ENCODE measurements at places on chromosomes 7 and 10.
A peak's percentile ranks its signal among the peaks of the same experiment; 100 is the strongest.

- DNase-seq = no peak
Measured at GRCh38 chr10:110959379-110960332, 40.3 kb downstream of the SHOC2 start.

- DNase-seq = no peak
Measured at GRCh38 chr7:146956853-146957252, 840.3 kb downstream of the CNTNAP2 start.

- DNase-seq = no peak
Measured at GRCh38 chr10:97589479-97589878, at the start of gene C10orf62. TSS of gene C10orf62 (plus strand) at chr10:97589721. CDS start at chr10:97589898, 177 bp downstream.

GRCh38 chr7:104923010-104923421 lies 91.0 kb upstream of the KMT2E start:
- DNase-seq = peak; percentile 91

DNA sequence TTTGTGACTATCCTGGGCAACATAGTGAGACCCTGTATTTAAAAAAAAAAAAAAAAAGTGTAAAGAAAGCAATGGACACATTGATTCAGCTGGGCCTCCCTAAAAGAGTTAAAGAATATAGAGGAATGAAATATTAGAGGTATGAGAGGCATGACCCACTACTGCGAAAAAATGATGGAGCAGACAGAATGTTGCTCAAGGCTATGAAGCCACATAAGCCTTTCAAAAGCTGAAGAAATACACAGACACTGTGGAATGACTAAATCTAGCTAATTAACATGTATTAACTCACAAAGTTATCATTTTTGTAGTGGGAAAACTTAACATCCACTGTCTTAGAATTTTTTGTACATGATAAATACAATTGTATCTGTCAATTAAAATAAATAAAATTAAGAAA lies 107.3 kb downstream of the HGF start:
- no peak for DNase-seq

DNA sequence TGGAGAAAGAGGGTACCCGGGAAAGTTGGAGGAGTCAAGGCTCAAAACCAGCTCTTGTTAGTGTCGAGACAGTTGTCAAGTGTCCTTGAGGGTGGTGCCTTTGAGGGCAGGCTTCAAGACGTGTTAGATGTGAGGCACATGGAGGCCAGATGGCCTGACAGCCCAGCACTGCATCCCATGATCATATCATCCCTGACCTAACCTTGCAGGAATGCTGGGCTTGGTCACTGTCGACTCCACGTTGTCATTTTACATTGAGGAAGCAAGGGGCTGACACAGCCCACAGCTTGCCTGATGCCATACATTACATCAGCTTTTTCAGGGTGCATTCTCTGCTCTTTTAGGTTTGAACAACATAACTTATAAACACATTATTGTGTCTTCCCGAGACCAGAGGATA lies 114.1 kb downstream of the ABCA13 start:
- DNase-seq = no peak

DNA sequence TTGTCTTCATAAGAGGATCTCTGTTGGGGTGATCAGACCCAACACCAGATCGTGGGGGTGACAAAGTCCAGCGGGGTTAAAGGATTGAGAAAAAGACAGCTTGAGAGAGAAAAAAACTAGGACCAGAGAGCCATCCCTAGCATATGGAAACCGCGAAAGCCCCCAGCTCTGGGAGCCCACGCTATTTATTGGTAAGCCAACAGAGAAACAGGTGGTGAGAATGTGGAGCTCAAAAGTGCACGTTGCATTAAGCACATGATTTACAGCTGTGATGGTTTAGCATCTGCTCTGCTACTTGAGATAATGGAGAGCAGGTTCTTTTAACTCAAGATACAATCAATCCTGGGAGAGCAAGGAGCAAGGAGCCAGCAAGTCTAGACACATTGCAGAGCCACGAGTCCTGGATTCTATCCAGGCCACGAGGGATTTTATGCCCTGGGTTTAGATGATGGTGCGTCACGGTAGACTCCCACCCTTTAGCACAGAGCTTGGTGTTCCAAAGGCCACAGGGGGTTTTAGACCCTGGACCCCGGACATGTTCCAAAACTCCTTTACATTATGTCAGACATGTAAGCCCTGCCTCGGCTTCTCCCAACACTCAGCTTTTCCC lies 755.2 kb upstream of the SORCS1 start:
- no peak for DNase-seq

- DNase-seq = no peak
Measured at GRCh38 chr10:18737841-18738240, 78.6 kb downstream of the ARL5B start.

DNA sequence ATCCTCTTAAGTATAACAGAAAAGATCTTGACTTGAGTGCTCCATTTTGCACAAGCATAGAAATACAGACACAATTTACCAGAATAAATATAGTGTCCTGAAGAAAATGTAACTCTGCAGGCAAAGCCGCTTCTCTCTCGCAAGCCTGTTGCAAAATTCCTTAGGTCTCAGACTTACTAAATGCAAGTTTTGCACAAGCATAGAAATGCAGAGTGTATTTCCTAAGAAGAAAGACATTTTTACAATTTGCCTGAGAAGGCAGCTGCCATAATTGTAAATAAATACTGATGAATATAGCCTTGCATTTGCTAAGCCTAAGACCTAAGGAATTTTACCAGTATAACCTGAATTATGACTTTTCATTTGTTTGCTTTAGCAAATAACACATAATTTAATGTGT lies 67.1 kb downstream of the AGMO start:
- no peak for DNase-seq

- no peak for DNase-seq
Measured at GRCh38 chr10:58724781-58725180, 212.1 kb downstream of the BICC1 start.

DNA sequence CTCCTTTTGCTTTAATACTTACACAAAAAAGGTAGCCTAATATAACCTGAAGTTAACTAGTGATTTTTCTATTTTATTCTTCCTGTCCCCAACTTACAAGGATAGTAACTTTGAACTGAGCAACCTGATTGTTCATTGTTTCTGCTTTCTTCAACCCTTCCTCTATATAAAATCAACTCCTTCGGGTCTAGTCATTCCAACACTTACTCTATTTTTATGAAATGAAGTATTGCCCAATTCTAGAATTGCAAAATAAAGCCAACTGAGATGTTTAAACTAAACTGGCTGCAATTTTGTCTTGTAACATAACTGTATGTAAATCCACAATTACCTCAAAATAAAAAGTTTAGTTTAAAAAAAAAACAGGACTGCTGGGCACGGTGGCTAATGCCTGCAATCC lies 20.3 kb upstream of the DNA2 start:
- no peak for DNase-seq

GRCh38 chr10:132229834-132230556 lies 43.2 kb downstream of the DPYSL4 start:
- DNase-seq = no peak

DNA sequence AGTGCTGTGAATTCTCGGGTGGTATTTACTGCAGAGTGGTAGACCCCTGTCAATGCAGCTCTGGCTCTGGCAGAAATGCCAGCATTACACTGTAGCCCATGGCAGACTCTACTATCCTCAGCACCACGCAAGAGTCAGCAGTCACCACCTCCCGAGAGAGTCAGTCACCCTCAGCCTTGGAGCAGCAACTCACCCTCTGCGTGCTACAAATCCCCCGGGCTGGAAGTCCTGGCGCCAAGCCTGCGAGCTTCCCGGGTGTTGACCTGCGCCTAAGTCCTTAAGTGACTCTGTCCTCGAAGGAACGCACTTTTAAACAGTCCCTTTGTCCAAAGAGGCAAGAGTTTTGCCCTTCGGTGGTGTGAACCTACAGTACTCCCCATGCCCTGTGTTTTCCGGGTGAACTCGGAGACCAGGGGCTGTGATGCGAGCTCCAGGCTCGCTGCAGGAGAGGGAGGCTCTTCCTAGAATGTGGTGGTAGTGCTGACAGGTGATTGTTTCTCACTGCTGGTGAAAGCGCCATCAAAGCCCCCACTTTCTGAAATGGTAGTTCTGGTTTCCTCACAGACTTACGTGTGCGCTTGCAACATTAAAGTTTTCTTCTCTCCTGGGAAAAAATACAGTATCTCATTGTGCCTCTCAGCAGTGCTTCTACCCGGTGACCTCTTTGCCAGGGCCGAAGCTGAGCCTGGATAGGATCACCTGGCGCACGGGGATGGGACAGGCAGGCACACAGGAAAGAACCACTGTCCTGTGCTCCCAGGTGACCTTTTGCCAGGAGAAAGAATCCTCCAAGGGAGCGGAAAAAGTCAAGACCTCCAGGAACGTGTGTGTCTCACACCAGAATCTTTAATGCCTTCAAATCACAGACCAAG lies 33.1 kb upstream of the MBL2 start:
- DNase-seq = peak; percentile 9

DNA sequence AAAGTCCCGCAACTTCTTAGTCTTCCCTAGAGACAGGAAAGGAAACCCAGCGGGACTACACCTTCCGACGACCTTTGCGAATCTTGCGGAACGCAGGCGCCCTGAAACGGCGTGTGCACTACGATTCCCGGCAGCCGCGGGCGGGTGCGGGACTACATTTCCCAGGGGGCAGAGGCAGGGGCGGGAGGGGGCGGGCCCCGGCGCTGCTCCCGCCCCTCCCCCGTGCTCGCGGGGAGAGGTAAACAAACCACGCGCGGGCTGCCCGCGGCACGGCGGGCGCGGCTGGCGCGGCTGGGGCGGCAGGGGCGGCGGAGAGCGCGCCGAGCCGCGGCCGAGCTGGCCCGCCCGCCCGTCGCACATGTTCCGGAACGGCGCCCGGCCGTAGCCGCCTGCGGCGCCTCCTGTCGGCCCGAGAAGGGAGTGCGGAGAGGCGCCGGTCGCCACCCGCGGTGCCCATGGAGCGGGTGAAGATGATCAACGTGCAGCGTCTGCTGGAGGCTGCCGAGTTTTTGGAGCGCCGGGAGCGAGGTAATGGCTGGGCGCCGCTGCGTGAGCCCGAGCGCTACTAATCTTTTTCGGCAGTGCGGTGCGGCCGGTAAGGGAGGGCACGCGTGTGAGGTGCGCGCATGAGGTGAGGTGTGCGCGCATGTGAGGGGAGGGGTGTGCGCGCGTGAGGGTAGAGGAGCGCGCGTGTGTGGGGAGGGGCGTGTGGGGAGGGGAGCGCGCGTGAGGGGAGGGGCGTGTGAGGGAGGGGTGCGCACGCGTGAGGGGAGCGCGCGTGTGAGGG lies 18.5 kb downstream of the MXI1 start:
- peak; percentile 98 for DNase-seq

- no peak for DNase-seq
Measured at GRCh38 chr10:120205368-120206018, 251.5 kb upstream of the PLPP4 start.

DNA sequence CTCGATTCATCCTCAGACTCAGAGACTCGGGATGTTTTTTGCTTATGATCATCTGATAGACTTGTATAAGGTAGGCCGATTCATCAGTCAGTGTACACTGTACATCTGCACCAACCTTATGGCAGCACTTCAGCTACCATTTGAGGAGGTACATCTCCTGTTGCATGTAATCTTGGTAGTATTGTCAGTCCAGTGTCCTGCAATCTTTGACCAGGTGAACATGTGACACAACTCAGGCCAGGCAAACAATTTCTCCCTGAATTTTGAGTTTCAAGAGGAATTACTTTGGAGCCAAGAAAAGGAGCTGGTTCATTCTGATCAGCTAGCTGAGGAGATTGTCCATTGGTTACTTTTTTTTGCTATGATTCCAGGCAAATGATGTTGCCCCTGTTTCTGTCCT lies 19.7 kb upstream of the WASL start:
- DNase-seq = no peak

DNA sequence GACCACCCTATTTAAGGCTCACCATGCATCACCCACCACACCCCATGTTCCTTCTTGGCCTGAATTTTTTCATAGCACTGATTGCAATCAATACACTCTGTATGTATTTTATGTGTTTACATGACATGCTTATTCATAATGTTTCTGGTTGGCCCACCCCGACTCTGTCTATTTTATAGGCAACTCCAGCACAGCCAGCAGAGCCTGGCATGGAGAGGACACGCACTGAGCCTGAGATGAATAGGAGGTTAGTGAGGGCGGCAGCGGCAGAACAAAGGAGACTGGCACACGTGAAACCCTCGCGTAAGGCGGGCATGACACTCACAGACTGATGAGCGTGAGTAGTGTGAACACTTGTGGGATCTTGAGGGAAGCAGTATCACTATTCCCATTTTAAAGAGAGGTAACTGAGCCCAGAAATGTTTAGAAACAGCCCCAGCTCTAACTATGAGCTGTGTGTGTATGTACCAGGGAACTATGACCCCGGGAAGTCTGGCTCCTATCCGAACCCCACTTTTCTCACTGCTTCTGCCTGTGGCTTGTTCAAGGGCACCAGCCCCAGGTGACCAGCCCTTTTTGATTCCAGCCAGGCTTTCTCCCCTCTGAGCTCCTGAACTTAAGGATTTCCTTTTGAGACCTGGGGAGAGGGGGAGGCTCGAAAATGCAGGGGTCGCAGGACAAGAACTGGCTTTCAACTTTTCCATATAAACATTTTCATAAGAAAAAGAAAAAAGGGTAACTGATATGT lies 113.3 kb downstream of the ARHGAP22 start:
- no peak for DNase-seq

- DNase-seq = no peak
Measured at GRCh38 chr7:78690174-78690573, 763.3 kb downstream of the MAGI2 start.

DNA sequence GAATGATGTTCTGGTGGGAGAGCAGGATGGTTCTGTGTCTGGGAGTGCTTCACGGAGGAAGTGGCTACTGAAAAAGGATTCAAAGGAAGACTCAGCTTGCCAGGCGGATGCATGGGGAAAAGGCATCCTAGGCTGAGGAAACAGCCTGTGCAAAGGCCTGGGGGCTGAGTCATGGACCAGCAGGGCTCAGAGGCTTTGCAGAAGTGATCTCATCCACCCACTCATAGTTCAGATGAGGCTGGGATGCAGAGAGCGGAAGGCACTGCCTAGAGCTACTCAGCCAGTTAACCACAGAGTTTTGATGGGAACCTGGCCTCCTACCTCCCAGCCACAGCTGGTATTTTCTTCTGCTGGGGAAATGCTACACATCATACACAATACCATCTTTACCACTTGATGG lies 15.8 kb upstream of the ADAMTS14 start:
- no peak for DNase-seq

GRCh38 chr7:74283858-74284447 lies 5.3 kb upstream of the CLIP2 start:
- no peak for DNase-seq

GRCh38 chr10:62625484-62625883 lies 179.0 kb upstream of the ADO start:
- DNase-seq = no peak

DNA sequence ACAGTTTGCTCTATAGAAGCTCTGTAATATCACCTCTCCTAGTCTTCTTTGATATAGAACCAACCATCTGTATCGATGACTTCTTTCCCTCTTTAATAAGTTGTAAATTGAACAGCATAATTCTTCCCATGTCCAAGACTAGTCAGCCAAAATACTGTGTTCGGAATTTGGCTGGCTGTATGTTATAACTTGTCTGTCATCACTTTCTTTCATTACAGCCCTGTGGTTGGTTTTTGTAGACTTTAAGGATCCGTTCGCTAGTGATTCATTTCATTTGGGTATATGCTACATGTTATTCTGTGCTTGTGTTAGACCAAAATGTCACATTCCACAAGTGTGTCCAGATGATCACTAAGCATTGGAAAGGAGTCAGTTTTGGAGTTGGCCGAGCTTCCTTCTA lies 155.4 kb upstream of the ITGB1 start:
- no peak for DNase-seq

GRCh38 chr7:99010281-99010680 lies 131.9 kb downstream of the TRRAP start:
- DNase-seq = no peak
